ENCODE measurements at places on chromosomes 16 and 17.

GRCh38 chr17:51722994-51723393 is 435.5 kb downstream of the CA10 start:
- no peak overlapping the region for H3K27ac ChIP-seq
- no peaks in the 10 kb centered on the region for H3K36me3 ChIP-seq
- H3K4me1 ChIP-seq: no peaks in the 10 kb centered on the region
- no peak for DNase-seq

- H3K4me1 ChIP-seq: no peaks in the 10 kb centered on the region
- no peak overlapping the region for H3K4me3 ChIP-seq
- no peak for DNase-seq
- no peaks in the 10 kb centered on the region for H3K36me3 ChIP-seq
- H3K27ac ChIP-seq: no peak overlapping the region
These were observed 6.1 kb downstream of the CARMIL2 start for GRCh38 chr16:67651039-67651438.

- H3K27me3 ChIP-seq: no peaks in the 10 kb centered on the region
- no peaks in the 10 kb centered on the region for H3K4me1 ChIP-seq
- DNase-seq: no peak
- H3K36me3 ChIP-seq: peaks cover 95% of the 10 kb centered on the region
- no peak overlapping the region for H3K27ac ChIP-seq
- H3K4me3 ChIP-seq: no peak overlapping the region
These were observed 74.2 kb downstream of the TTC19 start for GRCh38 chr17:16073845-16074244.

DNA sequence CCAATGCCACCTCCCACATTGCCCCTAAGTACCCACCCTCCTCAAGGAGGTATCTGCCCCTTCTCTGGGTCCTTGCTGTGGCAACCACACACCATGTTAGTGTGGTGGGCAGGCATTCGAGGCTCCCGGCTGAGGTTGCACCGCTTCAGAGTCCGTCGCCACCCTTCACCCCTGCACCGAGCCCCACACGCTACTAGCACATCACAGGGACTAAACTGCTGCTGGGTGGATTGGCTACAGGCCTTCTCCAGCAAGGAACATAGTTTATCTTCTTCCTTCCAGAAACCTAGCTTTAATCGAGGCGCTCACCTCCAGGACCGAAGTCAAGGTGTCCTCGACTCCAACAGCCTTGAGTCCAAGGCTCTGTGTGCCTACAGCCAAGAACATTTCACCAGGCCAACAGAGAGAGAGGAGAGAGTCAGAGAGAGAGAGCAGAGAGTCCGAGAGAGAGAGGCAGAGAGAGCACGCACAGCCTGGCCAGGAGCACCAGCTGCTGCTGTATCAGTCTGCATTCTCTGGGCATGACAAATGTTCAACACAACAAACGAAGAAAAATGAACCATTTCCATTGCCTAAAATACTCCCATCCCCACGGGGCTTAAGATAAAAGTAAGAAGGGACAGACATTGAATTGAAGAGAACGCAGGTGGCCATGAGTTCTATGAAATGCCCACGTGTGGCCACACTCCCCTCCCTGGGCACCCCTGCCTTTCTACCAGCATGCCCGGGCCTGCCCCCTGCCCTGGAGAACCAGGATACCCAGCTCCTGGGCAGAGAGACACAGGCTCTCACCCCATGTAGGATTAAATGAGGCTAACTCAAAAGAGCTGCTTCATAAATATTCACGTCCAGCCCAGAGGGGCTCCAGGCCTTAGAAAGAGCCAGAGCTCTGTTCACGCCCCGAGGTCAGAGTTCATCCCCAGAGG is 94.9 kb downstream of the RBFOX3 start:
- peak overlapping the region; percentile 8 for H3K4me3 ChIP-seq
- DNase-seq: no peak
- no peaks in the 10 kb centered on the region for H3K36me3 ChIP-seq

DNA sequence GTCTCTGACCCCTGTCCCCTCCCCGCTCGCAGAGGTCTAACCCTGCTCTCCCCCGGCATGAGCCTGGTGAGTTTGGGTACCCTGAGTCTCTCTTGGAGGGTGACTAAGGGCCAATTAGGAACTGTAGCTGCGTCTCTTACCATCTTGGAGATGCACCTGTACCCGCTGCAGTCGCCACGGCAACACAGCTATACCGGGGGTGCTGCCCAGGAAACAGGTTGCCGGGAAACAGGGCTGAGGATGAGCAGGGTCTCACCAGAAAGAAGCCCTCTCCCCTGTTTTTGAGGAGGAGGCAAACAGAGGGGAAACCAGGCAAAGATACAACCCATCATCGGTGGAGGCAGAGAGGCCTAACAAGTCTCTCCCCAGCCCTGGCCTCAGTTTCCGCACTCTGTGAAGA is 140.2 kb downstream of the TMEM132E start:
- H3K27me3 ChIP-seq: no peaks in the 10 kb centered on the region
- no peak for DNase-seq
- no peak overlapping the region for H3K27ac ChIP-seq
- H3K36me3 ChIP-seq: no peaks in the 10 kb centered on the region
- no peaks in the 10 kb centered on the region for H3K4me1 ChIP-seq

DNA sequence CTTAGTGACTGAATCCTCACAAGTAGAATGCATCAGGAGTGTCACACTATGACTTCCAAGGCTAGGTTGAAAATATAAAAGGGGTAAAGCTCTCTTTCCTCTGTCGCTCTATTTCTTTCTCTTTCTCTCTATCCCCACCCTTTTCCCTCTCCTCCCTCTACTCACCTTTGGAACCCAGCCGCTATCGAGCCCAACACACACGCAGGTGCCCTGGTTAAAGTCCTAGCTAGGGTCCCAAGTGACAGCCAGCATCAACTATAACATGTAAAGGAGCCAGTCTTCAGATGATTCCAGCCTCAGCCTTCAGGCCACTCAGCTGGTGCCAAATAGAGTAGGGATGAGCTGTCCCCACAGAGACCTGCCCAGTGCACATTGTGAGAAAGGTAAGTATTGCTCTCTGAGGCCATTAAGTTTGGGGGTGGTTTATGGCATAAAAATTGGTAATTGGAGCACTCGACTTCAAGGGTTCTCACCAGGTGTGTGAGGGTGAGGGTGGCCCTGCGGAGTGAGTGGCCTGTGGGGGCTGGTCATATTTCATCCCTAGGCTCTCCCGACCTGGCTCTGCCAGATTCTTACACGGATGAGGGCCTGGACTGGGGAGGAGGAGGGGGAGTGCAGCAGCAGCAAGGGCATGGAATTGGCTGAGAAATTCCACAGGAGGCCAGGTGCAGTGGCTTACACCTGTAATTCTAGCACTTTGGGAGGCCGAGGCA is 14.9 kb upstream of the C16orf54 start:
- H3K36me3 ChIP-seq: no peaks in the 10 kb centered on the region
- no peaks in the 10 kb centered on the region for H3K4me1 ChIP-seq
- H3K4me3 ChIP-seq: no peak overlapping the region
- no peaks in the 10 kb centered on the region for H3K27me3 ChIP-seq
- no peak overlapping the region for H3K27ac ChIP-seq

GRCh38 chr17:49132699-49133364 is at the start of gene B4GALNT2:
B4GALNT2 (plus strand) TSS chr17:49132769; CDS start chr17:49132793, 24 bp downstream.
- DNase-seq: no peak
- no peaks in the 10 kb centered on the region for H3K4me1 ChIP-seq
- H3K36me3 ChIP-seq: no peaks in the 10 kb centered on the region
- H3K4me3 ChIP-seq: peak within 1 kb of the TSS; percentile 74
- peaks cover 14% of the 10 kb centered on the region for H3K27me3 ChIP-seq
- no peak within 1 kb of the TSS for H3K27ac ChIP-seq

- no peaks in the 10 kb centered on the region for H3K36me3 ChIP-seq
- H3K4me1 ChIP-seq: no peaks in the 10 kb centered on the region
- DNase-seq: no peak
- H3K27ac ChIP-seq: no peak overlapping the region
- peaks cover 28% of the 10 kb centered on the region for H3K27me3 ChIP-seq
- H3K4me3 ChIP-seq: no peak overlapping the region
These were observed 32.5 kb downstream of the CD300LF start for GRCh38 chr17:74680213-74680612.

- H3K4me1 ChIP-seq: no peaks in the 10 kb centered on the region
- H3K36me3 ChIP-seq: no peaks in the 10 kb centered on the region
- H3K27ac ChIP-seq: no peak overlapping the region
- H3K4me3 ChIP-seq: no peak overlapping the region
- no peaks in the 10 kb centered on the region for H3K27me3 ChIP-seq
- no peak for DNase-seq
These were observed 24.2 kb downstream of the FAM117A start for GRCh38 chr17:49739641-49740271.

DNA sequence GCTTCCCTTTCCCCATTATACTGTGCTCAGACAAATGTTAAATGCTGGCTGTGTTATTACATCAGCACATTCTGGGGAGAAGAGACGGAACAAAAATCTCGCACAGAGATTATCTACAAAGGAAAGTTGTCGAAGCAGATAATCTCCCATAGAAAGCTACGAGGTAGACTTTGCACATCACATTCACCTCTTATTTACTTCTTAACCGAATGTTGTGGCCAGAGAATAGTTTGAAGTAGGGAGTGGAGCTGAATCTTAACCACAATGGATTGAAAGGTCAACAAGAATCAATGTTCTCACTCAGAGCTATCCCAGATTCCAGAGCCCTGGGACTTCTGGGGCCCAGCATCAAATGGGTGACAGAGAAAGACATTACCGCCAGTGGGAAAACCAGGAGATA is 28.4 kb upstream of the LONP2 start:
- no peak overlapping the region for H3K27ac ChIP-seq
- DNase-seq: no peak
- H3K36me3 ChIP-seq: no peaks in the 10 kb centered on the region
- no peaks in the 10 kb centered on the region for H3K27me3 ChIP-seq
- no peaks in the 10 kb centered on the region for H3K4me1 ChIP-seq

DNA sequence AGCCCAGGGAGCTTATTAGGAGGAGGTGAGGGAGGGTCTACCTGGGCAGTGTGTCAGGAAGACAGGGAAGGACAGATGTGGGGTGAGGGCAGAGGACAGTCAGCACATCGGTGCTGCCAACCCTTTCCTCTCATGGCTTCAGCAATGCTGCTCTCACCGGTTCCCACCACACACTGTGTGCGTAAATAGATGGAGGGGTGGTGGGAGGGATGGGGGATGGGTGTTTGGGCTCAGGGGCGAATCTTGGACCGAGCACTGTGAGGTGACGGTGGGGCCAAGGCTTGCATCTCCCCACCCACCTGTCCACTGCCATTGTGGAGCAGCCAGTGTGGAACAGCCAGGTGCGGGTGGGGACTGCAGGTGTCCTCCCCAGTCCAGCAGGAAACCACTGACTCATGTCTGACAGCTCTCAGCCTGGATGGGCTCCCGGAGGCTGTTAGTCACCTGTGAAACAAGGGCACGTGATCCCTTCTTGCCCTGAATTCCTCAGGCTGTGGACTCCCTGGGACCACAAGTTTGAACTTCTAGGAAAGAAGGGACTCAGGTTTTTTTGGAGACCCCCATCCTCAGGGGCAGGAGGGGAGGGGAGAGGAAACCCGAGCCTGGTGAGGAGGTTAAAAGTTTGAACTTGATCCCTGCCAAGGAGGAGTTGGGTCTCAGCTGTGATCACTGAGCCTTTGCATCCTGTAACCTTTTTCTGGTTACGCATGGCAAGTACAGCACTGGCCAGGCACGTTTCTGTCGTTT is 42.7 kb upstream of the SMPD3 start:
- H3K4me3 ChIP-seq: no peak overlapping the region
- no peaks in the 10 kb centered on the region for H3K36me3 ChIP-seq
- DNase-seq: no peak
- no peaks in the 10 kb centered on the region for H3K27me3 ChIP-seq
- no peak overlapping the region for H3K27ac ChIP-seq

GRCh38 chr16:59849716-59850115 is 1115.6 kb upstream of the GOT2 start:
- H3K36me3 ChIP-seq: no peaks in the 10 kb centered on the region
- no peak overlapping the region for H3K4me3 ChIP-seq
- H3K4me1 ChIP-seq: no peaks in the 10 kb centered on the region
- H3K27me3 ChIP-seq: no peaks in the 10 kb centered on the region
- DNase-seq: no peak

DNA sequence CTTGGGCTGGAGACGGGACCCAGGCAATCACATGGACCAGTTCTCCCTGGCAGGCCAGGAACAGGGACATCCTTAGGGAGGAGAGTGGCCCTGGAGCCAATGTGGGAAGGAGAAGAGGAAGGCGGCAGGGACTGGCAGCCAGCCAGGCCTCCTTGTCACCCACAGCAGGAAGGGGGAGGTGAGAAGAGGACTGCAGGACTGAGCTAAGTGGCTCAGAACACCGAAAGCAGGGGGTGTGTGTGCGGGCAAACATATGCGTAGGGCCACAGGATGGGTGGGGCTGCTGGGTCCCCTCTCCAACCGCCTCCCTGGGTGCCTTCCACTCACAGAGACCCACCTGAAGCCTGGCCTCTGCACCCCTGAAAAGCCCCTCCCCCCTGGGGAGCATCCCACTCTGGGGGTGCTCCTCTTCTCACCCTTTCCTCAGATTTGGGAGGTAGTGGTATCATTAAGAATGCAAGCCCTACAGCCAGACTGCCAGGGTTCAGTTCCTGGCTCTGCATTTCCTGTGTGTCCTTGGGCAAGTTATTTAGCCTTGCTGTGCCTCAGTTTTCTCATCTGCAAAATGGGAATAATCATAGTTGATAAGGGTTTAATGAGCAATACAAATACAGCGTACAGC is 8.1 kb downstream of the PNMT start:
- DNase-seq: no peak
- no peaks in the 10 kb centered on the region for H3K4me1 ChIP-seq
- H3K27me3 ChIP-seq: no peaks in the 10 kb centered on the region
- no peak overlapping the region for H3K4me3 ChIP-seq

GRCh38 chr17:74599023-74599399 is 6.9 kb upstream of the CD300LD start:
- no peak overlapping the region for H3K27ac ChIP-seq
- H3K36me3 ChIP-seq: no peaks in the 10 kb centered on the region
- no peak for DNase-seq

GRCh38 chr17:9309216-9309615 is 266.4 kb downstream of the STX8 start:
- DNase-seq: no peak
- H3K4me3 ChIP-seq: no peak overlapping the region
- H3K27ac ChIP-seq: no peak overlapping the region
- H3K4me1 ChIP-seq: peaks cover 12% of the 10 kb centered on the region
- no peaks in the 10 kb centered on the region for H3K36me3 ChIP-seq

DNA sequence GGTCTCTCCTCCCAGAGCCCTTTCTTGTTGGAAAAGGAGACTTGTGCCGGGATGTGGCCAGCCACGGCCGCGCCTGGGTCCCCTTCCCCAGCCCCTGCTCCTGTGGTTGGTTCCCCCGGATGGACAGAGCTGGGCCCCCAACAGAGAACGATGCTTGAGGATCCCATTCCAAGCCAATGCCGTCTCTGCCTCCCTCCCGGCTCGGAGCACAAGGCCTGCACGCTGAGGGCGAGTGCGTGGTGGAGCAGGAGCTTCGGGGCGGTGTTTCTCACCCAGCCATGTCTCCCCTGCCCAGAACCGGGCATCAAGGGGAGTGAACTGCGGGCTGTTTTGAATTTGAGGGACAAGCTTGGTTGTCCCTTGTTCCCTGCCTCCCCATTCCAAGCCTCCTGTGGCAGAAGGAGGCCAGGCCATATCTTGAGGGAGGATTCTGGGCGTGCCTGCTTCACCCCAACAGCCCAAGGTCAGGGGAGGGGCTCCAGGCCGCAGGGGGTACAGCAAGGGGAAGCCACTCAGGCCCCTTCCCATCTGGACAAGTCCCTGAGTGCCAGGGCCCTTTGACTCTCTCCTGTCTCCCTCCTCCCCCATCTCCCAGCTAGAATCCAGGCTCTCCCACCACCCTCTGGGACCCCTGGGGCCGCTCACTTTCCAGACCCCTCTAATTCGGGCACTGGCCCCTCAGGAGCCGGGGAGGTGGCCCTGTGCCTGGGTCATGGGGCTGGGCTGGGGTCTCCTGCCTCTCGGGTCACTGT is 43.6 kb downstream of the SOCS3 start:
- no peak overlapping the region for H3K27ac ChIP-seq
- H3K36me3 ChIP-seq: no peaks in the 10 kb centered on the region
- H3K4me1 ChIP-seq: peaks cover 26% of the 10 kb centered on the region
- DNase-seq: no peak
- H3K27me3 ChIP-seq: no peaks in the 10 kb centered on the region
